ENCODE measurements at places on chromosomes 2 and 18. TPM values are rescaled to one million over a fixed set of nuclear protein-coding genes. Genes with fewer than 3 reads are reported as not detected.

The CHST9 gene
- total RNA-seq: not detected

The TUBA3E gene
- not detected for total RNA-seq

The COX5B gene
- 549 TPM for total RNA-seq

The IL36A gene
- not detected for total RNA-seq
